ENCODE measurements at places on chromosomes 1 and 21.

- DNase-seq = no peak
Measured at GRCh38 chr21:27024971-27025370, 58.1 kb upstream of the ADAMTS5 start.

- DNase-seq = no peak
Measured at GRCh38 chr1:104294259-104294658, 544.6 kb downstream of the AMY1C start.

- DNase-seq = no peak
Measured at GRCh38 chr21:37562920-37563640, 196.5 kb downstream of the DYRK1A start.

DNA sequence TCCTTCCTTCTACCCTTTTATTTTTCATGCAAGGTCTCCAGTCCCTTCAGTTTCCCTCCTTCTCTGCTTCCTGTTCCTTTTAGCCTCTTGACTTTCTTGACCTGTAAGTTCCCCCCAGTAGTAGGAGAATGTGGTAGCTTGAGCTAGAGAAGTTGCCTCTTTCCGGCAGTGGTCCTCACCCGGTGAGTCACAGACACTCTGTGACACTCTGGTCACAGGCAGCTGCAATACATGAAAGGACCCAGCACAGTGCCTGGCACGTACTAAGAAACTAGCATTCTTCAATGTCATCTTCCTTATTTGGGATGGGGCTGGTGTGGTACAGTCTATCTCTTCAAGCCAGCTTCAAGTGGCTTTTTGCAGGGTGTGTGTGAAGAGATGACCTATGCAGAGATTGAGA, 16.0 kb downstream of the PFKFB2 start:
- no peak for DNase-seq

- DNase-seq = peak; percentile 31
Measured at GRCh38 chr1:155591770-155592169, 18.2 kb upstream of the MSTO1 start.

GRCh38 chr1:200178340-200178739, 150.8 kb downstream of the NR5A2 start:
- no peak for DNase-seq

- no peak for DNase-seq
Measured at GRCh38 chr1:6456800-6457466, 9.0 kb downstream of the TNFRSF25 start.

DNA sequence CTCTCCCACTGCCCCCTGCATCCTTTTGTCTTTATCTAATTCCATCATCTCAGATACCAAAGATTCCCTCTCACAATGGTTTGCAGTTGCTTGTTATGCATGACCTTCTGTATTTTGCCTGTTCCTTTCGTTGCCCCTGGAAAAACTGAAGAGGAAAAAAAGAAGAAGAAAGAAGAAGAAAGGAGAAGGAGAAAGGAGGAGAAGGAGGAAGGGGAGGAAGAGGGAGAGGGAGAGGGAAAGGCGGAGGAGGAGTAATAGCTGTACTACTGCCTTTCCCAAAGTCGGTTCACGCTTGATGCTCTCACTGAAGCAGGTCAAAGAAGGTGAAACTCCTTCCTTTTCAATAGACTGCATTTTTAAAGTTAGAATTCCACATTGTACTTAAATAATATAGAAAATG, 513.8 kb downstream of the PTPRC start:
- DNase-seq = no peak

DNA sequence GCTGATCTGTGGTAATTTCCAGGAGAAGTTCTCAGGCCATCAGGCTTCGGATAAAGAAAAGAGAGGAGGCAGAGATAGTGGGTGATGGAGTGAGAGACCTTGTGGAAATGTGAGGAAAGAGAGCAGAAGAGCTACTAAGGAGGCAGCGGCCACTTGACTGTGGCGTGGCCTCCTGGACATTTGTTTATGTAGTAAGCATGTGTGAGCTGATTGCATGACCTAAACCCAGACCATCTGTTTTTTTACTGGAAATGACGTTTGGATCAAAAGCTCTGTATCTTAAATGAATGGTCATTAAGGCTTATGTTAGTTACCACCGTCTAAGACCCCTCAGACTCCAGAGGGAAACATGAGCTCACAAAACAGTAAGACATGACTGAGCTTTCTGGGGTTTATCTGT, 13.6 kb downstream of the ATP1B1 start:
- no peak for DNase-seq

- DNase-seq = no peak
Measured at GRCh38 chr21:44317241-44317782, 17.5 kb downstream of the PFKL start.

GRCh38 chr21:26405735-26406361, 167.2 kb downstream of the CYYR1 start:
- DNase-seq = peak; percentile 6

All from right lung (tissue), 10 donors.